ENCODE measurements at places on chromosomes 7 and 10.
A peak's percentile ranks its signal among the peaks of the same experiment; 100 is the strongest.

DNA sequence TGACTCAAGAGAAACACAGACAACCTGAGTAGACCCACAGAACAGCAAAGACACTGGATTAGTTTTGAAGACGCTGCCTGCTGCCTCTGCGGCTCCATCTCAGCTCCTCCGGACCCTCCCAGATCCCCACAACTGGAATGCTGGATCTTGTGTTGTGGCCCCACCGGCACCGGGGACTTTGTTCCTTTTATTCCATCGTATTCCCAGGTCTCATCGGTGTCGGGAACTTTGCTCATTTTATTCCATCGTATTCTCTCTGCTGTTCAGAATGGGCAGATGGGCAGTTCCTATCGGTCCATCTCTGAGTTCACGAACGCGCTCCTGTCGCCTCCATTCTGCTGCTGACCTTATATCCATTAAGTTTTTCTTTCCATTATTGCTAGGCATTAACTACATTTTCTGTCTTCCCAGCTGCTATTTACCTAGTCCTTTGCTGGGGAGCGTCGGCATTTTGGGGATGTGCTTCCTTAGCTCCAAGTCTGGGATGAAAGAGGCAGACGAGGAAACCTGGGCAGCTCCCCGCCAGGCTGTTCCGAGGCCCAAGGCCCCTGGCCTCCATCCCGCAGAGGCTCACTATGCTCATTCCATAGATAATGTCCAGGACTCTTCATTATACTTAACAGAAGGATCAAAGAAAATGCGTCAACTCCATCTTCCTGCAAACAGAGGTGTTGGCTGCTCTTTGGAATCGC, 192.4 kb downstream of the MAD1L1 start:
- DNase-seq: no peak

DNA sequence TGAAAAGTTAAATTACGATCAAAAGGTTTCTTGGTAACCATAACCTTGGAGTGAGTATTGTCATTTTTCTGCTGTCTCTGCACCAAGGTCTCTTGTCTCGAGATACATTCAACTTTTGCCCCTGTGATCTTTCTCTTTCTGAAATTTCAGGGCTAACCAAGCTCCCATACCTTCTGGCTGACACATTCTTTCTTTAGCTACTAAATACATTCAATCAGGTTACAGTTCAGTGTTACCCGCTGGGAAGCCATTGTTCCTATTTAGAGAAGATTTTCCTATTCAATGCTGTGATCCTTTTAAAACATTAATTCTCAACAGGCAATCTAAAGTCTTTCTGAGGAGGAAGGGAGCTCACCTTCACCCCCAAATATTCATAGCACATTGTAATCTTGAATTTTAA, 22.9 kb upstream of the DMTF1 start:
- no peak for DNase-seq

DNA sequence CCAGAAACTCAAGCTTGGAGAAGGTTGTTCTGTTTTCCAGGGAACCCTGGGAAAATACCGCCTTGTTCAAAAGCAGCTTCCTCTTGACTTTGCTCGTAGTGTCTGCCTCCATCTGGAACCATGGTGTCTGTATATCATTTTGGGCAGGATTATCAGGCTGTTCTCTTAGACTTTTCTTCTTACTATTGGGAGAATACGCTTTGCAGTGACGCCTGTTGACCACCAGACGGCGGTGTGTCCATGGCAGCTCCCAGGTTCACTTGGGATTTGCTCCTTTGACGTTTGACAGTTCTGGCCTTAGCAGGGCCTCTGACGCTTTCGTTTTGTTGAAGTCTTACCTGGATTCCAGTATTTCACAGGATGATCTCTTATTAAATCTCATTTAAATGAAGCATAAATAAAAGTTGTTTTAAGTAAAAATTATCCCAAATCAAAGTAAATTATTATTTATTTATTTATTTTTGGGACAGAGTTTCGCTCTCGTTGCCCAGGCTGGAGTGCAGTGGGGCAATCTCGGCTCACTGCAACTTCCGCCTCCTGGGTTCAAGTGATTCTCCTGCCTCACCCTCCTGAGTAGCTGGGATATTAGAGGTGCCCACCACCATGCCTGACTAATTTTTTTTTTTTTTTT, 41.8 kb upstream of the GJD4 start:
- peak; percentile 44 for DNase-seq

GRCh38 chr7:81583090-81583489, 186.8 kb downstream of the HGF start:
- DNase-seq: no peak

- DNase-seq: no peak
These were observed 45.3 kb upstream of the EBLN1 start for GRCh38 chr10:22263106-22263505.

DNA sequence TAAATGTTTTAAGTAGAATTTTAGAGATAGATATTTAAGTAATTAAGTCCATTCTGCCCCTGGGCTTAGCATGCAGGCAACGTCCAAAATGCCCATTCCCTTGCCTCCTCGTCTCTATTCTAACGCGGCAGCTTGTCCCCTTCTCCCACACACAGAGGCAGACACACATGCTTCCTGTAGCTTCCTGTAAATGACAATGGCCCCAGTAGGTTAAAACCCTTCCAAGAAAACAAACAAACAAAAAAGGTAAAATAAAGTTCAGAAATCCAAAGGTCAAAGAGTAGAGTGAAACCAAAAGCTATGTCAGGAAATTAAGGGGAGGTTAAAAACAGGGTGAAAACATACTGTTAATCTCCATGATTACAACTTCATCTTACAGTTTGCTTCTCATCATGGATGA, 857.6 kb downstream of the GATA3 start:
- no peak for DNase-seq

DNA sequence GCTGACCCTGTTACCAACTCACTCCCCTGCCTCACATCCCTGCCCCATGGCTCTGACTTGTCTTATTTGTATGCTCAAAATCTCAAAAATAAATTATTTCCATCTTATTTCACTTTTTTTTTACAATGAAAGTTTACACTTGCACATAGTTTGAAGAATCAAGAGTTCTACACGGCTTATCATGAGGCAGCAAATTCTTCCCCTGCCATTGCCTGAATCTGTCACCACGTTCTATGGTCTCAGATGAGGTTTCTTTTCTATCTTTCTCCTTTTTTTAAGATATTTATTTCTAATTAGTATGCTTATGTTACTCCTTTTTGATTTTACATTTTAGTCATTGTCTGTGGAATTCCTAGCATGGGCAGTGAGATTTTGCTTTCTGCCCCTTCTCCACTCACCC, 28.4 kb downstream of the ARHGAP22 start:
- no peak for DNase-seq

GRCh38 chr7:55557666-55558188, 14.6 kb downstream of the VOPP1 start:
- DNase-seq: no peak

- DNase-seq: no peak
These were observed 368.6 kb downstream of the TNS3 start for GRCh38 chr7:47213276-47213675.

- no peak for DNase-seq
These were observed 60.1 kb upstream of the NAMPT start for GRCh38 chr7:106344861-106345260.

DNA sequence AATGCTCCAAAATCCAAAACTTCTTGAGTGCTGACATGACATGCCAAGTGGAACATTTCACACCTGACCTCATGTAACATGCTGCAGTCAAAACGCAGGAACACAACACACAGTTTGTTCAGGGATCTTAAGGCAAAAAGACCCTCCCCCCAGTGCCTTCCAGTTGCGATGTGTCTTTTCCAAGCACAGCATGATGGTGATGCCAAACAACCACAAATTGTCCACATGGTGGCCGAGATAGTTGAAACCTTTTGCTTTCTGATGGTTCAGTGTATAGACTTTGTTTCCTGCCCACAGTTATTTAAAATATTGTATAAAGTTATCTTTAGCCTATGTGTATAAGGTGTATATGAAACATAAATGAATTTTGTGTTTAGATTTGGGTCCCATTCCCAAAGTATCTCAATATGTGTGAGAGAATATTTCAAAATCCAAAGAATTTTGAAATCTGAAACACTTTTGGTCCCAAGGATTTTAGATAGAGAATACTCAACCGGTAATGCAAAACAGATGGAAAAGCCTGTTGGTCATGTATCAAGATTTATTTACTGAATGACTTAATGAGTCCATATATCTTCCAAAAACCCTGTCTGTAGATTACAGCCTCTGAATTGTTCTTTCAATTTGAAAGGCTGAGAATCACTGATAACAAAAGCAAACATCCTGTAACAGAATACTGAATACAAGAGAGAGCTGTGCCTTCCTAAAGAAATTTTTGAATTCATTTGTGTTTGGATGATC, 93.4 kb upstream of the OIT3 start:
- no peak for DNase-seq

DNA sequence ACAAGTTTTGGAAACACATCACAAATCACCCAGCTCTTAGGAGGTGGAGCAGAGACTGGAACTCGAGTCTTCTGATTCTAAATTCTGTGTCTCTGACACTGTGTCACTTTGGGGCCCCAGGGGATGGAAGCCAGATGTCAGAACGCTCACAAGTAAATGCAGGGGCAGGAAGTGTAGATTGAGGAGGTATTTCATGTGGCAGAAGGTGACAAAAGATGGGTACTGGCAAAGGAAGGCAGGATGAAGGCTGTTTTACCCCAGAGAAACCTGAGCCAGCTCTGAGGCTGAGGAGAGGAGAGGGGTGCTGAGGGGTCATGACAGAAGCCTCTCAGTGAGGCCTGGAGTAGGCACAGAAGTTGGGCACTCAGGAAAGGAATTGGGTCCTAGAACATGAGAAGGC, 6.0 kb upstream of the PURB start:
- DNase-seq: no peak

Data from DMS 273 treated with DMSO at 0.1 percent for 48 hours (cell line).